ENCODE measurements at places on chromosomes 16 and 17.

GRCh38 chr17:69962436-69962995, 112.5 kb upstream of the KCNJ16 start:
- no peak for DNase-seq

DNA sequence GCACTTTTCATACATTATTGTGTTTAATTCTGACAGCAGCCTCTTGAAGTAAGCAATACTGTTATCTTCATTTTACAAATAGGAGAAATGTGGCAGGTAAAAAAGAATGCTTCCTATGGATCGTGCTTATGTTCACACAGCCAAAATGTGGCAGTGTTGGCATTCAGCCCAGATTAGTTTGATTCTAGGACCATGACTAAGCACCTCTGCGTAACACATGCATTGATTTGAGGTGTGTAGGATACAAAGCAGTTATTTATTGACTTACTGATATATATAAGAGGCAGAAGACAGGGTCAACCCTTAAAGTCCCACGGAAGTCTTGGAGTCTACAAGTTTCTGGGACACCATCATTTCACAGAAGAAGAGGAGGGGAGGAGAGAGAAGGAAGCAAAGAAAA, 1144.4 kb upstream of the GOT2 start:
- no peak for DNase-seq

- DNase-seq, result no peak
Observed at GRCh38 chr17:11638700-11639265, 40.5 kb downstream of the DNAH9 start.

DNA sequence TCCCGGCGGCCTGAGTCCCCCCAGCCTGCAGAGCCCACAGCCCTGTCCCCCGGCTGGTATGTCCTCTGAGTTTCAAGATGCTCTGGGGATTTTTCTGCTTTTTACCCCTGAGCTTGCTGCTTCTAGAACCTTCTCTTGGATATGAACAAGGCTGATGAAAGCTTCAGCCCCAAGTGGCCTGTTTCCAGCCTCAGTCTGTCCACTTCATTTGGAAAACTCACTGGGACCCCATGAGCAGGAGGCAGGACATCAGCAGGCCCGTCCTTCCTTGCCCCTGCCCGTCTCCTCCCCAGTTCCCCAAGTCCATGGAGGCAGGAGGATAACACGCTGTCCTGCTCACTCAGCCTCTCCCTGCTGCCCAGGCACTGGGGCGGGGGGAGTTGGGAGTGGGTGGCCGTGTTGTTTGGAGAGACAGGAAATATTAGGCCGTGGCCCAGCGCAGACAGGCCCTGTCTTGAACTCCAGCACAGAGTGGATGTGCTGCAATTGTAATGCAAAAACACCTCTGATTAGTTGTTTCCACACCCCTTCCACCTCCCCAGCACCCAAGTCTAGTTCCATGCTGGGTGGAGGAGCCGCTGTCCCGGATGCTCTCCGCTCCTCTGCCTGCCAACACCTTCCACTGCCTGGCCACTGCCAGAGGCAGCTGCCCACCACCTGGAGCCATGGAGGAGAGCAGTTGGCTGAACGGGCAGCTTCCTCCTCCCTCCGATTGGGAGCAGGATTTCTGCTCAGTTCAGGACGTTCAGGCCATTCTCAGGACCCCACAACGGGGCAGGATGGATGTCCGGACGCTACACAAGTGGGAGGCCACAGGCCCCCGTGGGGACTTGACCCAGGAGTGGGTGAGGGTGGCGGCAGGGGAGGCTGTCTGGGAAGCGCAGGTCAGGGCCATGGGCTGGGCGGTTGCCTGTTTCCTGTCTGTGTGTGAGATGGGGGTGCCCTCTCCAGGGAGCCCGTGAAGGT, 216.9 kb upstream of the GSE1 start:
- DNase-seq, result no peak

GRCh38 chr17:46868689-46869187, 17.4 kb downstream of the WNT9B start:
- DNase-seq, result no peak

- no peak for DNase-seq
Observed at GRCh38 chr17:16269658-16270057, 52.6 kb downstream of the PIGL start.

GRCh38 chr16:72240466-72240865, 68.5 kb upstream of the PMFBP1 start:
- no peak for DNase-seq

DNA sequence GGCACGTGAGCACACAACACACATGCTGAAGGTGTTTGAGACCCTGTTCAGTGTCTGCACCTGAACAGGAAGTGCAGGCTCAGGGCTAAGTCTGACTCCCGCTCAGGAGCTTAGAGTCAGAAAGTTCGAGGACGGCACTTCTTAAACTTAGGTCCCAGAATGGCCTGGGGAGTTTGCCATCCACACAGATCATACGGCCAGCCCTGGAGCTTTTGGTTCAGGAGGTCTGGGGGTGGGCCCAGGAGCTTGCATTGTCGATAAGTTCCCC, 4.0 kb upstream of the CAMKK1 start:
- no peak for DNase-seq

GRCh38 chr16:8600144-8600775, 9.9 kb upstream of the TMEM114 start:
- DNase-seq, result no peak

DNA sequence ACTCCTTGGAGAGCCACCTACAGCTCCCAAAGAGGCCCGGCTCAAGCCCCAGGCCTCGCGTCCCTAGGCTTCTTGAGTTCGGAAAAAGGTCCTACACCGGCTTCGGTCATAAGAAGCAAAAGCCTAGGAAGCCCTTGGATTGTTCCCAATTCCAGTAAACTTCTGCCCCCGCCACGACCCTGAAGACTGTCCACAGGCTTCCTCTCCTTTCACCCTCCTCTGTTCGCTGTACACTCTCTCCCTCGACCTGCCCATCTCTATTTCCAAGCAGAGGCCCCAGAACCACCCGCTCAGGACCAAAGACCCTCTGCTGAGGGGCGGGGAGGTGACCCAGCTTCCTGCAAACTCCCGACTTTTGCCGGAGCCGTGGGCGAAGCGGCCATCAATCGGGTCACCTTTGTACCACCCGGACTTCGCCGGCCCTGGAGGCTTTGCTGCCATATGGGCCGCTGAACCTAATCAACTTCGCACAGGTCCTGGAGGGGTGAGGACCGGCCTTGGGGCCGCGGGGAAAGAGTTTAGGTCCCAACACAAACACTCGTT, 2.7 kb downstream of the HOXB2 start:
- no peak for DNase-seq

- no peak for DNase-seq
Observed at GRCh38 chr17:1967213-1967612, 57.9 kb downstream of the RTN4RL1 start.

GRCh38 chr16:80023865-80024264, 423.3 kb upstream of the MAF start:
- no peak for DNase-seq

DNA sequence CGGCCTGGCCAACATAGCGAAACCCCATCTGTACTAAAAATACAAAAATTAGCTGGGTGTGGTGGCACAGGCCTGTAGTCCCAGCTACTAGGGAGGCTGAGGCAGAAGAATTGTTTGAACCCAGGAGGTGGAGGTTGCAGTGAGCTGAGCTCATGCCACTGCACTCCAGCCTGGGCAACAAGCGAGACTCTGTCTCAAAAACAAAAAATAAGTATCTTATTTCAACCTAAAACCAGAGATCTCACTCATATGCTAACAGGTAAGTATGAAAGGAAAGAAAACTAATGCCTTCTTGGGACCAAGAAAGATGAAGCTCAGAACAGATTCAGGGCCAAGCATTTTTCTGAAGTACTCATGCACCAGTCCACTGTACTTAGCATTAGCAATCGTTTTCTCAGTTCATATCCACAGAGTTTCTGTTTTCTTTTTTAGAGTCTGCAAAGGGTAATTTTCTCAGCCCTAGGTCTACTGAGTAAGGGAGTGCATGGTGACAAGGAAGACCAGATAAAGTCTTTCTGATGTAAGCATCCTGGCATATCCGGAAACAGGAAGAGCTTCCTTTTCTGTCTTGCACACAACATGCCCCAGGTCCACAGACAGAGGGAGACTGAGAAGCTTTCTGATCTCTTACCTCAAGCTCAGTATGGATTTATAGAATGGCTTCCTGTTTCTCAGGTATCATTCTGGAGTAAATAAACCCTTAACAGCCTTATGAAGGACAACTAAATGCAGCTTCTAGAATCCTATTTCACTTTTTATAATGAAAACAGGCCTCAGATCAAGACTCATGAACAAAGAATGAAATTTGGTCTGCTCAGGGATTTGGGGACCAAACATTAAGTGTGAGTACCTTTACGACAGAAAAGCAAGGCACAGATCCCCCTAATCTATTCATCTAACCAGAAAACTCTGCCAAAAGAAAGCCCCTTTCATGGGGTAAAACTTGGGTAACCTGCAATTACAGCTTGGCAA, 38.7 kb upstream of the FOXJ1 start:
- DNase-seq, result no peak

DNA sequence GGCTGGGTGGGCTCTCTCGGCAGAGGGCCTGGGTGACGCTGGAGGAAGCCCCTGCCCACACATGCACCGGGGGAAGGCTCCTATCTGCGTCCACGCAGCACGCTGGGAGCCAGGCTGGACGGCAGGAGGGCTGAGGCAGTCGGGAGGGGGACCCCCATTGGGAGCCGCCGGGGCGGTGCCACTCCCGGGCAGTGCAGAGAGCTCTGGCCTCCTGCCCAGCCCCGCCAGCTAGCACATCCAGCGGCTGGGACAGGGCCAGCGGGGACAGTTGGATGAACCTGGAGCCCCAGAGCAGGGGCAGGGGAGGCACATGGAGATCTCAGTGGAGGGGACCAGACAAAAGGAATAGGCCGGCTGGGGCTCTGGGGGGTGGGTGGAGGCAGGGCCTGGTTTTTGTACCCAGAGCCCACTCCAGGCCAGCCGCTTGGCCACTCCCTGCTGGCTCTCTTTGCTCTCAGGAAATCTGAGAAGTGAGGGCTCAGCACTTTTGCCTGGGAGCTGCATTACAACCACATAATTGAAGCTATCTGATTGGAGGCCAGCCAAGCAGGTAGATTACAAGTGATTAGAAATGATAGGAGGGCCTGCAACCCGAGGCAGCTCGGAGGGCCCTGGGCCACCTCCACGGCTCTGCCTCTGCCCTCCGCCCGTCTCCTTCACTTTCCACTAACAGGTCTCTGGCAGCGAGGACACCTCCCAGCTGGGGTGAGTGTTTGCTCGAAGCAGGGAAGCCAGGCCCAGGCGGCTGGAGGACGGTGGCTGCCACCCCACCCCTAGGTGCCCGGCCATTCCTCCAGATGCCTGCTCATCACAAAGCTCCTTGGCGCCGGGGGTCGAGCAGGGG, 40.1 kb downstream of the ENGASE start:
- DNase-seq, result peak; percentile 91

DNA sequence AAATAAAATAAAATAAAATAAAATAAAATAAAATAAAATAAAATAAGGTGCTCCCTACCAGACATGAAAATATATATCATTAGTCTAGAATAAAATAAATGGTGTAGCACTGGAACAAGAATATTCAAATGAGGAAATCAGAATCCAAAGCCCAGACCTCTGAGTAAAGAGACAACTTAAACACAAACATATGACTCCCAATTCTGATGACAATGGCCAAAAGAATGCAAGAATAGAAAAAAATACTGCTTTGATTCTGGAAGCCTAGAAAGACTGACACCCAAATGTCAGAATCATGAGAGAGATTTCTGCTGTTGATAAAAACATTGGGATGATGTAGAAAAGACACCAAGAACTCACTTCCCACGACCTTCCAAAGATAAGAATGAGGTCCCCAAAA, 27.9 kb downstream of the MYOCD start:
- DNase-seq, result no peak

DNA sequence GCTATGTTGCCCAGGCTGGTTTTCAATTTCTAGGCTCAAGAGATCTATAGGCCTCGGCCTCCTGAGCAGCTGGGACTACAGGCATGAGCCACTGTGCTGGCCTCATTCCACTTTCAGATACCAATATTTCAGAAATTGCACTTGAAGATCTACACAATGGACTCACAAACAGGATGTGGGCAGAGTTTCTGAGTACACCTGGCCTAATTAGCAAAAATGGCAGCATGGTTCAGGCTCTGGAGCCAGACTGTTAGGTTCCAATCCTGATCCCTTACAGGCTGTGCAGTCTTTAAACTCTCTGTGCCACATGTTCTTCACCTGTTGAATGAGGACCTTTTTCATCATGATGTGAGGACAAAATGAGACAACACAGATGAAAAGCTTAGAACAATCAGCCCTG, 32.2 kb downstream of the RNF157 start:
- no peak for DNase-seq

- no peak for DNase-seq
Observed at GRCh38 chr16:72536723-72537435, 364.9 kb upstream of the PMFBP1 start.

- DNase-seq, result no peak
Observed at GRCh38 chr17:76384987-76385891, 830 bp downstream of the SPHK1 start.

GRCh38 chr16:80887062-80887461, 82.7 kb upstream of the CDYL2 start:
- DNase-seq, result no peak

GRCh38 chr16:67226295-67226803, 581 bp upstream of the TMEM208 start:
- DNase-seq, result peak; percentile 19

DNA sequence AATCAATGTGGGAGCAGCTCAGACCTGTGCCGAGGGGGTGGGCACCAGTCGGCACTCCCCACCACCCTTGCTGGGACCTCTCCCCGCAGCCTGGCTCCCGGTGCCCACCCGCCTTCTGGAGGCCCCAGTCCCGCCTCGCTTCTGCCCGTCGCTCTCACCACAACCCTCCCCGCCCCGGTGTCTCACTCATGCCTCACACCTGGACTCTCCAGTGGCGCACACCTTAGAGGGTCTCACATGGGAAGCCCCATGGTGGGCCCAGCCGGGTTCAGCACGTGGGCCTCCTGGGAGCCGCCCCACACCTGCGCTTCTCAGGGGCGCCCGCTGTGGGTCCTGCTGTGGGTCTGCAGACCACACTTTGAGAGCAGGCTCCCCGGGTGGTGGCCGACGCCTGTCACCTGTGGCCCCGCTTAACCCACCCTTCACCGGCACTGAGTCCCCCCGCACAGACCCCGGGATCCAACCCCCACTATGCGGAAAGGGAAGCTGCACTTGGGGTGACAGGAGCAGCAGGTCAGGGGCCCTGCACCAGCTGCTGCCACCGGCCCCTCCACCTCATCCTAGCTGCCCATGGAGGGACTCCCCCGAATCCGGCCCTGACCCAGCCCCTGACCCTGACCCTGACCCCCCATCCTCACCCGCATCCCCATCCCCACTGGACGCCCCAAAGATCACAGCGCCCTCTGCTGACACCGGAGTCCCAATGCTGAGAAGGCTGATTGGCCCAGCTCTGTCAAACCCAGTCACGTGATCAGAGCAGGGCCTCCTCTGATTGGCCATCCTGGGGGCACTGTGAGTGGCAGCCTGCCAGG, 27.4 kb upstream of the SLC38A10 start:
- DNase-seq, result no peak

GRCh38 chr16:70777496-70777895, 23.5 kb downstream of the VAC14 start:
- DNase-seq, result no peak

DNA sequence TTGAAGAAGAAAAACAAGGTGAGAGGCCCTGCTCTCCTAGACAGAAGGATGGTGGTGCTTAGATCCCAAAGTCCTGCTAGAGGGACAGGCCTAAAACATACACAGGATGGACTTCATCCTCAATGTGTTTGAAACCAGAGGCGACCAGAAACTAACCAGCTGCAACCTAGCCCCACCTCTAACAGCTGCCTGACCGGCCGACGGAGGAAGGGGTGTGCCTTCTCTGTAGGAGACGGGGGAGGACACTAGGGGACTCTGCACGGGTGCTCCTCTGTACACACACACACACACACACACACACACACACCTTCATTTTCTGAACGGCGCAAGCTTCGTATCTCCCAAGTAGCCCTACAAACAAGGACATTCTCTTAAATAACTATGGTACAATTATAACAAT, 24.3 kb upstream of the PITPNM3 start:
- no peak for DNase-seq

Measured in DMS79 (cell line).